ENCODE measurements at places on chromosomes 7 and 10.

GRCh38 chr7:104458875-104459274 is 130.5 kb downstream of the LHFPL3 start:
- no peak for DNase-seq

- no peak for DNase-seq
Observed at GRCh38 chr10:94217411-94217810, 145.3 kb downstream of the NOC3L start.

DNA sequence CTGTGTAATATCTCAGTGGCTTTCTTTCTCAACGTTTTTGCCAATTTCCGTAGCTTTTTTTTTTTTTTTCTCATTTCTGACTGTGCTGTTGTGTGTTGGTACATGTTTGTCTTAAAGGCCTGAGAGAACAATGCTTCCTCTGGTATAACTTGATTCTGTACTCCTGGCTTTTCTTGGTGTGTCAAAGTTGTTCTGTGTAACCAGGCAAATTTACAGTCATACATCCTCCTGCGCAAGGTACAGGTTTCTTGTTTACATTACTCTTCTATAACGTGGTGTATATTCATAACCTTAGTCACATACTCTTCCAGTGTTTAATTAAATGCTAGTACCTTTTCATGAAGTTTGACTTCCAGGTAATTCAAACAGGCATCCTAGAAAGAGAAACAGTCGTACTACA is 8.3 kb upstream of the ARHGAP12 start:
- no peak for DNase-seq

- DNase-seq, result no peak
Observed at GRCh38 chr10:103671126-103671895, 177.8 kb downstream of the NEURL1 start.

GRCh38 chr7:75866114-75866488 is 12.7 kb upstream of the RHBDD2 start:
- no peak for DNase-seq
